Stimulated activated naive CD4-positive, alpha-beta T cell treated with Interleukin-2 at 50 U/mL for 16 hours (primary cell): ENCODE measurements at places on chromosomes 11 and 22.

DNA sequence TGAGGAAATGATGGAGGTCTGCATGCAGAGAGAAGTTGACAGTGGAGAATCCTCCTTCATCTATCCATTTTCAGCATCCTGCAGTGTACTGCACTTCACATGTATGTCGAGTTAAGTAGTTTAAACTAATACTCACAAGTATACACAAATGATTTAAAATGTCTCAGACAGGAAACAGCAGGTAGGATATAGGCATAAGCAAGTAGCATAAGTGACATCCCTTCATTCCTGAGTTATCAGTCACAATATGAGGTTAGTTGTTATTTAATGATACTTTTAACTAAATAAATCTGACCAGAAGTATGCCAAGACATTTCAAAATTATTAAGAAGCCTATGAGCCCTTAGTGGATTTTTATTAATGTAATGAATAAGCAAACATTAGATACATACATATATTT lies 37.4 kb downstream of the MTMR2 start:
- no peak for DNase-seq

- no peak for DNase-seq
Observed at GRCh38 chr11:1845561-1846452, 7.0 kb downstream of the TNNI2 start.

GRCh38 chr11:32107647-32108046 lies 16.8 kb downstream of the RCN1 start:
- DNase-seq = no peak

DNA sequence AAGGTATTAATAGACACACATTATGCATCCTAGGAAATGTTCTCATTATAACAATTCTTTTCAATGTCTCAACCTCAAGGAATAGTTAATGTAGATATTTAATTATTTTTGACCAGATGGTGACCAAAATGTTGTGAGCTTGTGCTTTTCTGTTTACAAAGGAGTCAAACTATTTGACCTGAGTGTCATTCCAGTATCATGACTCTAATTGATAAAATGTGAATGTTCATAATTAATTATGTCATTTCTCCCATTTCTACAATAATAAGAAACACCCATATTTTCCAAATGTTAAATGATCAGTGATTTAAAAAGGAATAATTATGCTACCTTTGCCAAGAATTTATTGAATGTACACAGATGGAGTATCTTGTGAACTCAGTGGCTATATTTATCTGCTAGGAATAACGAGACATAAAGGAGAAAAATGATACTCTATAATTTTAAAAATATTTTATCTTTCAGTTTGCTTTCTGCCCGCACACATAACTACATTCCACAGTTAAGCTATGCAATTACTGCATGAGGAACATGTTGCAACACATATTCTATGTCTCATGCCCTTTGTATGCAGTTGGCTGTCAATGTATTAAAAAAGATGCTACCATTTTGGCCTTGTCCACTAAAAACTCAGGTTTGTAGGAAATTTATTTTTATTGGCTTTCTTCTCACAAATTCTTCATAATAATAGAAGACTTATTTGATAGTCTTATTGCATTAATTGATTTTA lies 376.7 kb upstream of the CCDC179 start:
- no peak for DNase-seq

GRCh38 chr22:17637490-17638181 lies 921 bp upstream of the BCL2L13 start:
- no peak for DNase-seq

DNA sequence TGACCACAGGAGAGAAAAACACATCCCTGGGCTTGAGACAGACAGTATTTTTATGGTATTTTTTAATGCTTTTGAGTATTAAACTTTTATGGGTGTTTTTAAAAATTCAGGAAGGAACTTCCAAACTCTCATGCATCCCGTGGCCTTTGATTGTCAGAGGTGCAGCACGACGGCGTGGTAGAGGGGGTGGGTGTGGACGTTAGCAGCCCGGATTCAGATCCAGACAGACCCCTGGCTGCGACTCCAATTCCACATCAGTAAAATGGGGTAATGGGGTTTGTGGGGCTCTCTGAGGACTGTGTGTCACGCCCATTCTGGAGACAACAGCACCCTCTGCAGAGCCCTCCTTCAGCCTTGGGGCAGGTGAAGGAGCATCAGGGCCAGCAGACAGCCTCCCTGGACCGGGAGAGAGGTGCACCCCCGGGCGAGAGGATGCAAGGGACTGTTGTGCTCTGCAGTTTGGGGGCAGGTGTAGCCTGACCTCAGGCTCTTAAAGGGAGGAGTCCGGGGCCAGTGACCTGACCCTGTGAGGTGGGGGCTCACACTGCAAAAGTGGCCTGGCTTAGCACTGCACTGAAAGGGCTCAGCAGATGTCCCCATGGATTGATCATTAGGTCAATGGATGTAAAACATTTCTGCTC lies 1024.3 kb downstream of the TBC1D22A start:
- no peak for DNase-seq
